Hepatic stellate cell (primary cell): ENCODE measurements at places on chromosomes 7 and 10.

DNA sequence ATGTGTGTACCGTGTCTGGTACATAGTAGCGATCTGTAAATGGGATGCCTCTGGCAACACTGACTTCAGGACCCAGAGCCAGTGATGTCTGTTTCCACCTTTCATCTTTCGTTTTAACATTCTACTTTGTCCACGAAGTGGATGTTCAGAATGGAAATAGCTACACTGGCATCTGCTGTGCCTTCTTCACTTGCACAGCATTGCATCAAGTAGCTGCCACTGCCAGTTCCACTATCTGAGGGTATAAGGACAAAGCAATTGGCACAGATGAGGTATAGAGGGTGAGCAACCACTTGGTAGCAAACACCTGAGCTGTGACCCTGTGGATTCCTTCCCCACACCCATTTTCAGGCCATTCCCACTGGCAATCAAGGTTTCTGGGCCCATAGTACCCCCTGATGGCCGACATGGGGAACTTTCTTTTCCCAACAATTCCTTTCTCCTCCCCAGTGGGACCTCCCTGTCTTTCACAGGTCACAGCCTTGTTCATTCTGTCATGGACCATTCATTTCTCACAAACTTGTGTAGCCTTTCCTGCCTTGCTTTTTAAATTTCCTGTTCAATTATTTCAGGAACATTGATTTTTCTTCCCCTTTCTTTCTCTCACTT is 4.0 kb downstream of the ITGA8 start:
- peak; percentile 36 for DNase-seq

DNA sequence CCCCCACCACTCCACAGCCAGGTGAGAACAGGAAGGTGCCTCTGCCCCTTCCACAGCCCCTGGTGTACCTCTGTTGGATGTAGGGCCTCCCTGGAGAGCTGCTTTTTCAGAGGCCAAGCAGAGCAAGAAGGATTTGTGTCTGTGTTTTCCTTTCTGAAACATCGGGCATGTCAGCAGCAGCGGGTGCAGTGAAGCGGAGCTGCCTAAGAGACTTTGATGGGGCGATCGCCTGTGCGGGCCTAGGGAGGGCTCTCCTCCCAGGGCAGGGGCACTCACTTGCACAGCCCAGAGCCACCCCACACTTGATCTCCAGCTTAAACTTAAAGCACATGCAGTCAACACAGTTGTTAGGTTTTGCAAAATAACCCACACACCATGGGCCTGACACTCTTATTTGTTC is 324.7 kb downstream of the ACTR3B start:
- DNase-seq, result no peak

GRCh38 chr7:150375662-150376521 is 3.2 kb upstream of the ZNF775 start:
- no peak for DNase-seq

- no peak for DNase-seq
These were observed 164.6 kb downstream of the GRK5 start for GRCh38 chr10:119371704-119372663.

DNA sequence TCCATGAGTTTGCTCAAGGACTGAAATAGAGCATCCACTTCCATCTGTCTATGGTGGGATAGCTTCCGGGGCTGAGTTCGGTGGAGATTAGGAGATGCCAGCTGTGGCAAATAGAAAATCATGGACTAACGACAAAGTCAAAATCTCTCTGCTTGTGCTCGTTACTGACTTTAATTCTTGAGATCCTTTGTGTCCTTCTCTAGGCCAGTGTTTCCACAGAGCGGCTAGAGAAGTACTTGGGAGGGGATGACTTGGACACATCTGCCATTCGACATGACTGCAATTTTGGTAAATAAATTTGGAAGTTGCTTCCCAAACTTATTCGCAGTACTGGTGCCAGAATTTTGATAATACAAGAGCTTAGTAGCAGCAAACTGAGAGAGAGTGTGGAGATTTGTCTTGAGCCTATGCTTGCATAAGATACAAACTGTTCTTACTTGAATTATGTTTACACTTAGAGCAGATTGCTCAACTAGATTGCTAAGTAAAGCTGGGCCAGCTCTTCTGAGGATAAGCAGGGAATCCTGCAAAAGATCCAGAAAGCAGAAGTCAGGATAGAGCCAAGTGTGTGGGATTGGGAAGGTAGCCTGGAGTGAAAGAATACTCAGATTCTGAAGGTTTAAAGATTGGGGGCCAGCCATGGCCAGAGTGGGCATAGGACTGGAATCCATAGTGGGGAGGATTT is 27.6 kb downstream of the ABCC2 start:
- no peak for DNase-seq

DNA sequence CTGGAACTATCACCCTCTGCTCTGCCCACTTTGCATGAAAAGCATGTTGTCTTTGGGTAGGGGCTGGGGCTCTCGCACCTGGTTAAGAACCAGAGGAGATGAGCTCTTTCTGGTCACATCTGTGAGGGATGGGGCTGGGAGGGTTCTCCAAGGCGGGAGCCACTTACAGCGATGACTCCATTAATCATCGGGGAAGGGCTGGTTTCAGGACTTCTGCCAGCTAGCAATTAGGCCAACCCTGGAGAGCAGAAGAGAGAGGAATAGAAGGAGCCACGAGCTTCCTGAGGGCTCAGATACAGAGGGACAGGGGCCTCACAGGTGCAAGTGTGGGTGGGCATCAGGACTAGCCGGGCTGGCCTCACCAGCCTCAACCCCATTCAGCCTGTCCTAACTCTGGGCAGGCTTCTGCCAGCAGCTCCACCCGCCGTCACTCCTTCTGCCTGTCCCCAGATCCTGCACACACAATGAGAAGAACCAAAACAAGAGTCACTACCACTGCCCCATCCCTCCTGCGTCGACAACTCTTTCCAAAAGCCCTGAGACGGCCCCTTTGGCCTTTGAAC is 8.4 kb downstream of the AQP1 start:
- peak; percentile 57 for DNase-seq

GRCh38 chr10:109007514-109007913 is 915.8 kb downstream of the XPNPEP1 start:
- no peak for DNase-seq

DNA sequence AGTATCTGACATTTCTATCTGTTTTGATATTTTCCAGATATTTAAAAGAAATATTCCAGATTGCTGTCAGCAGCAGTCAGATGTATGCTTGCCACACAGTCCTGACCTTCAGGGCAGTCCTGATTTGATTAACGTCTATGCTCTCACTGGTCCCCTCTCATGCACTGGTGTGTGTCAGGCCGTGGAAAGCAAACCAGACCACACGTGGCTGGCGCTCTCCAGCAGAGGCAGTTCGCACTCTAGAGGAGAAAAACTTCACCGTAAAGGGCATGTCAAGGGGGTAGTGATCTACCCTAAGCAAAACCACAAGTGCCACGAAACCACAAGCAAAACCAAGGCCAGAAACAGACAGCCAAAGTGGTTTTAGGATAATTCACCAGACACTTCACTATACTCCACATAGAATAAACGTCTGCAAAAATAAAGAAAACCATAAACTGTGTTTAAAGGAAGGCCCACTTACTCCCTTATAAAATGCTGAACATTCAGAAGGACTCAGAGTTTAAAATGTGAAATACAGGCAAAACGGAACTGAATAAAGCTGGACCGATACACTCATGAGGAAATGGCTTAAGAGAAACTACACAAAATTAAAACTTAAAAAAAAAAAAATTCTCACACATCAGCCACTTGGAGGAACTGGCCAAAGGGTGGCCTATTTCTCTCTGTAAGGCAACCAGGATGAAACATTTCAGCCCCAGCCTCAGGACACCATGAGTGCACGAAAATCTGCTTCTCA is 26.4 kb downstream of the PARP12 start:
- DNase-seq, result no peak

DNA sequence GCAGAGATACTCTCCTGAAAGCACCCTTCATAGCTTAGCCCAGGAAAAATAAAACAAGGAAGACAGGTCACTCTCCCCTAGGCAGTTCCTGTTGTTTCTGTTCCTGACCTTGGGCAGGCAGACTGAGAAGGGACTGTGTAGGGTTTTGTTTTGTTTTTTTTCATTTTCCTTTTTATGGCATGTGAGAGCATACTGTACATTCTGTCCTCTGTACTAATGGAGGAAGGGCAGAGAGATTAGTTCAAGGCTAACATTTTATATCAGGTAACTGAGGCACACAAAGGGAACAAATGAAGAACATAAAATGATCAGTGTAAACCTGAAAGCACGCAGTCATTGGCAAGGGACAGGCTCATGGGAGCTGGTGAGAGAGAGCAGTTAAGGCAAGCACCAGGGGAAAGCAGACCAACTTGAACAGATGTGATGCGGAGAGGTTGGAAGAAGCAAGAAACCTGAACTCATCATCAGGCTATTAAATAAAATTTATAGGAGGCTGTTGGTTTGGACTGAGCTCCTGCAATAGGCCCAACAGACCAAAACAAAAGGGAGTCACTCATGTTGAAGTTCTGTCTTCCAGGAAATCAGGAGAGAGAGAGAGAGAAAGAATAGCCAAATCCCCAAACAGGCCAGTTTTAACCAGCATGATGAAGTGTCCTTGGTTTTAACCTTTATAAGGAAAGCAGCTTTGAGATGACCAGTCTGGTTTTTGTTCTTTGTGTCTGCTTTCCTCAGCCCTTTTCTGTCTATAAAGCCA is 34.1 kb upstream of the PDCD4 start:
- DNase-seq, result no peak

DNA sequence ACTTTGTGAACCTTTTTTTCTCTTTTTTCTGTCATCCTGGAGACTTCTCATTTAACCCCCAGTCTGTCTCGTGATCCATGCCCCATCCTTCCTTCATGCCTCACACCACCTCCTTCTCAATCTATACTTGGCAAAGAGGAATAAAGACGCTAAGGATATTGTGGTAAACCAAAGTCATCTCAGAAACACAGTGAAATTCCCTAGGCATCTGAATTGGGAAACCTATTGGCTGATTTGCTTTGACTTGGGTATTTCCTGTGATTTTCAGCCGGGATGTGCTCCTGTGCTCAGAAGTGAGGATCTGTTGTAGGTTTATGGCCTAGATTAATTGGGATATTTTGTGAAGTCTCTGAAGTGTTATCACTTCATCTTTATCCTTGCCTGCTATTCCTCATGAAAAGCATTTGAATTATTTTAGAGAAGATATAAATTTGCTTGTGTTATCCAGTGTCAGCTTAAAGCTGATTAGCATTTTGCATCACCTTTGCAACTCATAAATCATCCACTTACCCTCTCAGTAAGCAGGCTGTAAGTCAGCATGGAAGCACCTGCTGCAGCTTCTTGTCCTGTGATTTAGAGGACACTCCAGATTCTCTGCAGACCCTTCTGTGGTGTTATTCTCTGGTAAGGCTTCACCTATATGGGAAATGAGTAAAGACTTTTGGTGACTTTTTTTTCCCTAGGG is 138.0 kb downstream of the AUTS2 start:
- DNase-seq, result no peak

DNA sequence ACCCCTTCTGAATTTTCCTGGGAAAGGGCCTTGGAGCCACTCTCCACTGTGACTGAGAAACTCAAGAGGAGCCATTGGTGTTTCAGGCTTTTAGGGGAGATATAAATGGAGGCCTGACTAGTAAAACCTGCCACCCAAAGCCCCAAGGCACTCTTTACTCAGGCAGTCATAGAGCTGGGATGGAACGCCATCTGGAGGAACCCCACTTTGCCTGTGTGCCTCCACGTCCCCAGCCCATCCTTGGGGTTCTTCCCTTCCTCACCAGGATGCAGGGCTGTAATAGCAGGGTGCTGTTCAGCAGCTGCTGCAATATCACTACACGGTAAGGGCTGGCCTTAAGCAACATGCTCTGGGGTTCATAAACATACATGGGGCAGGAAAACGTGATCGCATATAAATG is 232.6 kb downstream of the BAMBI start:
- DNase-seq, result no peak

GRCh38 chr10:61001731-61002122 is 57.7 kb upstream of the RHOBTB1 start:
- no peak for DNase-seq

GRCh38 chr10:6532321-6532720 is 47.8 kb downstream of the PRKCQ start:
- no peak for DNase-seq

GRCh38 chr10:125783408-125783807 is 7.8 kb upstream of the MMP21 start:
- no peak for DNase-seq

GRCh38 chr7:118575393-118575948 is 351.0 kb downstream of the ANKRD7 start:
- no peak for DNase-seq

DNA sequence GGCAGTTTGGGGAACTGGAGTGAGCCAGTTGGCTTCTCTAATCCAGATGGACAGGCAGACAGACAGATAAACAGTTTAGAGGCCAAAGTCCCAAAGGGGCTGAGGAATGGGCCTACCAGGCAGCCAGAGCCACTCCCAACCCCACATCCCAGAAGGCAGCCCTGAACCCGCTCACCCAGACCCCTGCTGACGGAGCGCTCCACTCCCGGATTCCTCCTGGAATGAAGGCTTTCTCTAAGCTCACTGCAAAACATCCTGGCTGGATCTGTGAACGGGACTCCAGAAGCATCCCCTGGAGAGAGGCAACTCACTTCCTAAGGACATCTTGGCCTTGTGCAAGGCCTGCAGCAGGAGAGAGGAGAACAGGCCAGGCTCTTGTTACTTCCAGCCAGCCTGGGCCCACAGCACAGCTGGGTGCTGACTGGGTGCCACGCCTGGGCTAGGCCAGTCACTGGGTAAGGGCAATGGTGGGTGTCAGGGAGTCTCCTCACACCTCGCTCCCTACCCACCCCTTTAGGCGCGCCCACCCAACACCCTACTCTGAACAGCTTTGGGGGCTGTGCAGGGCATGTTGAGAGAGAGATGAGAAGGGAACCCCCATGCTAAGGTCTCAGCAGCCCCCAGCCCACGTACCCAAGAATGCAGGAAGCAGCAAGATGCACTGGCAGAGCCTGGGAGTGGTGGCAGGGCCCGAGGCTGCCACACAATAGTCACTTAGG is 168.6 kb upstream of the ZMIZ1 start:
- no peak for DNase-seq

- DNase-seq, result no peak
These were observed 46.4 kb downstream of the KIAA1217 start for GRCh38 chr10:24255115-24255880.

GRCh38 chr10:15804109-15804508 is 56.2 kb downstream of the MINDY3 start:
- DNase-seq, result no peak

GRCh38 chr10:60951272-60951724 is 7.3 kb upstream of the RHOBTB1 start:
- no peak for DNase-seq

- DNase-seq, result peak; percentile 72
These were observed 70.4 kb downstream of the COA1 start for GRCh38 chr7:43658718-43659548.

DNA sequence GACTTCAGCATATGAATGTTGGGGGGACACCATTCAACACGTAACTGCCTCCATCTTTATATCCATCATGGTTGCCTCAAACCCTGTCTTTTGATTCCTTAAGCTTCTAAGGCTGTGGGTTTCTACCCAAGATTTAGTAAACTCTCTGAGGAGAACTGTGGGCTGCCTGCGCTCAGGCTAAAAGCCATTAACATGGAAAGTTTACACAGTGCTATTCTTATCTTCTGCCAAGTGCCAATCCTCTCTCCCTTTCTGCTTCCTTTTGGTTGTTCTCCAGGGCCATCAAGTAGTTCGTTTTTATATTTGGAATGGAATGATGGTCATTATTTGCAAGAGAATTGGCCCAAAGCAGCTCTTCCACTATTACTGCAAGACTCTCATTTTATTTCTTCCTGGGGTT is 97.3 kb upstream of the KLF14 start:
- DNase-seq, result no peak

GRCh38 chr7:113087071-113087998 is 708 bp upstream of the GPR85 start:
- DNase-seq, result peak; percentile 14
